Fibroblast of skin of left biceps (primary cell): ENCODE measurements at places on chromosomes 3 and 15.
A peak's percentile ranks its signal among the peaks of the same experiment; 100 is the strongest.

- no peak for DNase-seq
Observed at GRCh38 chr3:102026656-102027055, 177.3 kb downstream of the NFKBIZ start.

GRCh38 chr3:177574222-177574856 is 377.1 kb upstream of the TBL1XR1 start:
- DNase-seq: no peak

DNA sequence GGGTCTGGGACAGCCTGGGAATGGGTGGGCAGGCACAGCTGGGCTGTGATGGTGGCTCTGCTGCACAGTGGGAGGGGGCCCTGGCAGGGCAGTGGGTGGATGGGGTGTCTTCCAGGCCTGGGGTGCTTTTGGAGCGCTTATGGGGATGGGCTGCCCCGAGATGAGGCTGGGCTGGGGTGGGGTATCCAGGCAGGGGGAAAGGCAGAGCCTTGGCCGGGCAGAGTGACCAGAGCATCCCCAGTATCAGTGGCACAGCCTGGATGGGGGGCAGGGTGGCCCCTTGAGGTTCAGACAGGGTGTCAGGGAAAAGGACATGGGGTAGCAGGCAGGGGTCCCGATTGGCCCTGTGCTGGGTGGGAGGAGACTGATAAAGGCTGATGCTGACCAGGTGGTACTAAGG is 26.6 kb downstream of the HDAC11 start:
- DNase-seq: no peak

DNA sequence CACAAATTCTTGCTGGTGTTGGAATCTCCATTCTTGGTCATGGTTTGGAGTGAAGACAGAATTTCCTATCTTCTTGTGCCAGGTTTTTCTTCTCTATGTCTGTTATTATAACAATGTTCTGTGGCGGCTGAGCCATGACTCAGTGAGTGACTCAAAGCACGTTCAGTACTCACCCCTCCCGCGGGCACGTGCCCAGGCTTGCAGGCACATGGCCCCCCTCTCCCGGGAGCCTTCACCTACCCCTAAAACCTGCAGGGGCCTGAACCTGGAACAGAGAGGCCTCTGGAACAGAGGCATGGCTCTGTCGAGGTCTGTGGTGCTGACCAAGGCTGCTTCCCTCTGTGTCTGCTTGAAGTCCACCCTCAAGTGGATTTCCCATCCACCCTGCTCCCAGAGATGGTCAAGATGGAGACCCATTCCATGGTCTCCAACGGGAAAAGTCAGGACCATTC is 27.6 kb downstream of the PLXNB1 start:
- peak; percentile 69 for DNase-seq
